ENCODE measurements at places on chromosomes 11 and 22.

GRCh38 chr11:22742157-22742613, 75.8 kb downstream of the GAS2 start:
- DNase-seq = peak; percentile 14

DNA sequence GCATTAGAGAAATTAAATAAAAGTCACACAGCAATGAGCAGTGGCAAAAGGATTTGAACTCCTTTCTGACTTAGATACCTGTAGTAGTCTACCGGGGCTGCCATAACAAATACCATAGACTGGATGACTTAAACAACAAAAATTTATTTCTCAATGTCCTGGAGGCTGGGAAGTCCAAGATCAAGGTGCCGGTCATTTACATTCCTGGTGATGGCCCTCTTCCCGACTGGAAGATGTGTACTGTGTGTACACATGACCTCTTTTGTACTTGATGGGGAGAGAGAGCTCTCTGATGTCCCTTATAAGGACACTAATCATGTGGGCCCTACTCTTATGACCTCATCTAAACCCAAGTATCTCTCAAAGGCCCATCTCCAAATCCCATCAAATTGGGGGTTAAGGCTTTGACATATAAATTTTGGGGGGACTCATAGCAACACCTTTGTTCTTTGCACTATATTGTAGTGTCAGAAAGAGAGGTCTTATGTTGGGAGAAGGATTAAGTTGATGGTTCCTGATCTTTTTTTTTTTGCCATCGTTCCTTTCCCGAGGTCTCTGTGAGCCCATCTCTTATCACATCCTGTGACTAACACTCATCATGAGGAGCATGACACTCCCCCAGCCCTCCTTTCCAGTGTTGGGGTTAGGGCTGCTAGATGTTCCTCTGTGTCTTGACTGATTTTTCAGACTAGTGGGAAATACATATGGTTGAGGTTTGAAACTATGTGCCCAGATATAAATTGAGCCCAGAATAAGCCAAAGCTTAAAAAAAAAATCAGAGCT, 104.3 kb downstream of the TRAF6 start:
- no peak for DNase-seq

DNA sequence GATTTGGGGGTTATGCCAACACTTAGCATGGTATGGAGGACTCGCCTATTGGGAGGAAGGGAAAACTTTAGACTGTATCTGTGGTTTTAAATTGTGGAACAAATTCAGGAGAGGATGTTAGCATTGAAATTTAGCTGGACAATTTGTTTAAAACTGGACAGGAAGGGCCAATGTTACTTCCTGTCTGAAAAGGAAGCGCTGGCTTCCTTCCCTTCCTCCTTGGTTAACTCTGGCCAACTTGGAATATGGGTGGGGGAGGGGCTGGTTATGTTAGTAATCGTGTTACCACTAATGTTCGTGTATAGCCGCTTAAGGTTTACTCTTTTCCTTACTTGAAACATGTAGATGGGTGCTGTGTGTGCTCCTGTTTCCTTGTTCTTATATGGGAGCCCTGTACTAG, 13.9 kb downstream of the CTNND1 start:
- DNase-seq = no peak

DNA sequence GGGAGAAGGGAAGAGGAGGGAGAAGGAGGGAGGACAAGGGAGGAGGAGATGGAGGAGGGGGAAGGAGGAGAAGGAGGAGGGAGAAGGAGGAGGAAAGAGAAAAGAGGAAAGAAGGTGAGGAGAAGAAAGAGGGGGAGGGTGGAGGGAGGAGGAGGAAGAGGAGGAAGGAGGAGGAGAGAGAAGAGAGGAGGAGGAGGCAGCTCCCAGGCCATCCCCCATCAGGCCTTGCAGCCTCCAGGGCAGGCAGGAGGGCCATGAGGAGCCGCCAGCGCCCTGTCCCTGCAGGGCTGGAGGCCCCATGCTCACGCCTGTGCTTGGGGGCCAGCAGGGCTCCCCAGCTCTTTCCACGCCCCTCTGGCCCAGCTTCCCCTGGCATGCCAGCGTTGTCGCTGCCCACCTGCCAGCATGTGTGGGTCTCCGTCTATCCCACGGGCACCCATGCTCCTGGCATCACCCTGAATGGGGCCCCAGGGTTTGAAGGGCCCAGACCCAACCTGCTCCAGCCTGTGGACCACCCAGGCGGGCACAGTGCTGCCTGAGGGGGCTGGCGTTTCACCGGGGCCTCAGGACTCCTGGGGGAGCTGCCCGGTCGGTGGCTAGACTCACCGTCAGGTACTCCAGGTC, 5.2 kb downstream of the TSPAN32 start:
- no peak for DNase-seq

DNA sequence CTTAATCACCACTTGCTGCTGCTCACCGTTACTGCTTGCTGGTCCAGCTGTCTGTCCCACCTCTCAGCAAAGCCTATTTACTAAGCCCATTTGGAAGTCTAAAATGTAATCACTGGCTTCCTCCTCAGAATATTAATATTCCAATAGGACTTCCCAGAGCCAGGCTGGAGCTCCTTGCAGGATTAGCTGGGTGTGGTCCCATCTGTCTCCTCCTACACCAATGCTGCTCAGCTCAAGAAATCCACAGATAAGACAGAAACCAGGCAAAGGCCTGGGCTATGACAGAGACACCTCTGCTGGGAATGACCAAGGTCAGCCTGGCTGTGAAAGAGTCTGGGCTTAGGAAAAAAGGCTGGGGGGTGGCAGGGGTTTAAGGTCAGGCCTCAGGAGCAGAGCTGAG, 317.8 kb downstream of the BUD13 start:
- DNase-seq = no peak

DNA sequence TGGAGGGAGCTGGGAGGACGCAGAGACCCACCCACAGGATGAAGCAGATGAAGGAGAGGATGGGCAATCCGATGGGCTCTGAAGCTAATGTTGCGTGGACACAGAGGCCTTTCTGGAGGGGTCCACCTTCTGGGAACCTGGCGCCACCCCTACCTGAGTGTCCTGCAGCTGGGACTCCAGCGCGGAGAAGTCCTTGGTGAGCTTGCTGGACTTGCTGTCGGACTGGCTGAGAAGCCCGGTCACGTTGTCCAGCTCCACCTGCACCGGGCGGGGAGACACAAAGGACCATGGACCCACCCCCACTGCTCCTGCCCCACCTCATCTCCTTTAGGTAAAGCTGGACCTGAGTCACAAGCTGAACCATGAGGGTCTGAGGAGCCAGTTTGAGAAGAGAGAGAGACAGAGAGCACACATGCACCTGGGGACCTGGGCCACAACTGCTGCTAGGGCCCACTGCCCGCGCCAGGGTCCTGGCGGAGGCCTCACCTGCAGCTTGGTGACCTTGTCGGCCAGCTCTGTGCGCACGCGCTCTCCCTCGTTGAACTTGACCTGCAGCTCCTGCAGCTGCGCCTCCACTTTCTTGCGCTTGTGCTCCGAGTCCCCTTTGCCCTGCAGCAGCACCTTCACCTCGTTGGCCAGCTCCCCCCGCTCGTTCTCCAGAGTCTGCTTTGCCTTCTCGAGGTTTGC, 40.8 kb downstream of the APOL1 start:
- no peak for DNase-seq

GRCh38 chr11:102142333-102142732, 32.1 kb downstream of the YAP1 start:
- DNase-seq = no peak

GRCh38 chr11:57283231-57283990, 41.3 kb downstream of the TNKS1BP1 start:
- DNase-seq = no peak

DNA sequence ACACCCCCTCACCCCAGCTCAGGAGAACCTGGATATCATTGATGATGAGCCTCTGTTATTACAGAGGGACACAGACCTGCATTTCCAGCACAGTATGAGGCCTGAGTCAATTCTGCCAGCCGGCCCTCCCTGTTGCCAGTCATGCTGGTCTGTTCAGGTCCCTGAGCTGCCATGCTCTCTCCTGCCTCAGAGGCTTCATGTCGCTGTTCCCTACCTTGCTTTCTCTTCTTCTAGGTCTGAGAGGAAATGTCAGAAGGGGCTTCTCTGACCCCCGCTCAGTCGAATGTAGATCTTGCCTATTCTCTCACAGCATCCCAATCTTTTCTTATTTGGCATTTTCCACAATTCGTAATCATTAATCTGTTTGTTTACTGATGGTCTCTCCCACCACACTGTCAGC, 21.8 kb upstream of the ABCC8 start:
- peak; percentile 30 for DNase-seq

DNA sequence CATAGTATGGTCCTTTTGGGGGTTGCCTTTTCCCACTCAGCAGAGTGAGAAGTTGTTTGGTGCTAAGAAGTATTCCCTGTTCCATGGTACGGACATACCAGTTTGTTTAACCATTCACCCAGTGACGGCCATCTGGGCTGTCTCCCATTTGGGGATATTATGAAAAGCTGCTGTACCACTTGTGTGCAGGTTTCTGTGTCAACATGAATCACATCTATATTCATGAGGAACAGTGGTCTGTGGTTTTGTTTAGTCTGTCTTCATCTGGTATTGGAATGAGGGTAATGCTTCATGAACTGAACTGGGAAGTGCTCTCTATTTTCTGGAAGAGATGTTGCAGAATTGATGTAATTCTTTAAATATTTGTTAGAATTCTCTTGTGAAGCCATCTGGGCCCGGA, 89.5 kb downstream of the TRMU start:
- no peak for DNase-seq

- no peak for DNase-seq
Observed at GRCh38 chr22:36424901-36425579, 37.3 kb upstream of the MYH9 start.

- DNase-seq = no peak
Observed at GRCh38 chr11:36211761-36212430, 77.3 kb downstream of the COMMD9 start.

DNA sequence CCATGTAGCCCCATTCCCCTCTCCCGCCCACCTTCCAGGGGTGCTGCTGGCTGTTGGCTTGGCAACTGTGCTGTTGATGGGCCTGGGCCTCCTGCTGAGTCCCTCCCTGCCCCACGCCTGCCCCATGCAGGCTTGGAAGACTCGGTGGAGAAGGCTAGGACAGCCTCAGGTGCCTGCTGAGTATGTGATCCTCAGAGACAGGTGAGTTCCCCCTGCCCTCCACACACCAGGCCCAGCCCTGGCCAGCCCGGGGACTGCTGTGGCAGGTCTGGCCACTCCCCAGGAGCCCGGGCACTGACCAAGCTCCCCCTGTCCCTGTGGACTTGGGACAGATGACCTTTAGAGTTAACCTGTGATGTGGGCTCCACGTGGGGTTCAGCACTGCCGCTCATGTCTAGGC, 20.7 kb upstream of the XKR3 start:
- DNase-seq = no peak
